ENCODE measurements at places on chromosomes 4 and X.

DNA sequence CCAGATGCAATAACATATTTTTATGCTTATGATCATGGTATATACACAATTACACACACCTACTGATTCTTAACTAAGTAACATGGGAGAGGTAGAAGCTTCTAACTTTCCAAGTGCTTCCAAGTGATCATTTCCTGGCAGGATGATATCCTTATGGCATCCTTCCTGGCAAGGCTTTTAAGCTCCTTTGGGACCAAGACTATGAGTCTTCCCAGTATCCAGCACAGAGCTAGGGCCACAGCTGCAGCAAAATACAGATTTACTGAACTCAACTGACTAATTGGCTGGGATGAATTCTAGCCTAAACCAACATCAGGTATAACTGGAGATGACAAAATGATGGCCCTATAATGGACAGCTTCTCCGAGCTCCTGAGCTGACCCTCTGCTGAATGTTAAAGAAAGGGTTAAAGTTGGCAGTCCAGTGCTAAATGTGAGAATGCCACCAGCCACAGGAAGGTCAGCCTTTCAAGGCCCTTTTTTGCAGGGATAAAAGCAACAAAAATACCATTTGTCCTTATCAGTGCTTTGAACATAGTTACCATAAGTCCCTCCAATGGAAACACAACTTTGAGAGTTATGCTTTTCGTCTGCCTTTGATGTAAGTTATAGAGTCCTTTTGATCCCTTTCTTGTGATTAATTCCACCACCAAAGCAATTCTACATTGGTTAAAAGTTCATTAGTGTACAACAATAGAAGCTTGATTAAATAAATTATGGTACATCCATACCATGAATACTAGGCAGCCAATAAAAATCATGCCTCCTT lies 73.4 kb downstream of the MGST2 start:
- no peak for DNase-seq

DNA sequence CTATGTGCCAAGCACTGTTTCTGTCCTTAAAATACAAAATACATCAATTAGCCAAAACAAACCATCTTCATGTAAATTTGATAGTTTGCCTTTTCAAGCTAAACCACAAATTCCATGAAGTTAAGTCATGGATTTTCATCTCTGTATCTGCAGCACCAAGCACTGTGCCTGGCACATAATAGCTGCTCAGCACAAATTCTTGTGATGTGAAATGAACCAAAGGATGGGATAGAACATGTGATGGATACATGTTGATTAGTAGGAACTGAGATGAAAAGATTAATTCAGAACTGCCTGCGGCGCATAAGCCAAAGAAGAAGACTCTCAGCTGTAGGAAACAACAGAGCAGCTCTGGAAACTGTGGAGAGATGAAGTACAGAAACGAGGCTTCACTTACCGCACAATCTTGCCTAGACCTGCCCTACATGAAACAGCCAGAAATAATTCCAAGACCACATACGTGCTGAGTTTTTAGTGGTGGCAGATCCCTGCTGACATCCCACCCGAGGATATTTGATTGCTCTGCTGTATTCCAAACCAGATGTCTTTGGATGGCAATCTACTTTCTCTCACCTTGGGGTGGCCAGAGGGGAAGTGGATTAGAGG lies 40.9 kb upstream of the DCLK2 start:
- no peak for DNase-seq

DNA sequence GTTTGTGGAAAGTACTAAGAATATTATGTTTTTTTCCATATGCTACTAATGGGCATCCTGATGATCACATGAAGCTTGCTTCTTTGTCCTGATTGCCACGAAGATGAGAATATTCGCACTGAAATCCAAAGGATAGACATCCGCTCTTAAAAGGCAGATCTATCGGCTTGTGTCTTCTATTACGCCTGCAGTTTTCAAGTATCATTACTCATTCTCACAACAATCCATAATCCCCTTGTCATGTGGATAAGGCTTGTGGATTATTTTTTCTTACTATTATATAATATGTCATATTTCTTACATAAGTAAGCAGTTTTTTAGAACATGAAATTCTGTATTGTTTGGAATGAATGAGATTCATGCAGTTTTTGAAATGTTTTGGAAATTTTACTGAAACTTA lies 62.8 kb downstream of the KCNIP4 start:
- DNase-seq: no peak

DNA sequence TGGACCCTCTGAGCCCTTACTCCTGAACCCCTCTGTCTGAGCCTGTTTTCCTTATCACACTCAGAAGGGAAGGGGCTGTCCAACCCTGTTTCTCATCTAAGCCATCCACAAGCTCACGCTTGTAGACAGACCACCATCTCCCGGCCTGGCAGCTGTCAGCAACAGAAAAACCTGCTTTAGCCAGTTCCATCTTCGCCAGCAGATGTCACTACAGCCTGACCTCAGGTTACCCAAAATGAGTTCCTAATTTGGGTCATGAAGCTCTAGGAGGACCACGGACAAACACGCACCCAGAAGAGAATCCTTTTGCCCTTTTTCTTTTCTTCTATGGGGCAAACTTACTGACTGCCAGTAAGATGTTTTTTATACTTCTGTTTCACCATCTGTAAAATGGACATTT lies 445.4 kb downstream of the BCOR start:
- no peak for DNase-seq

GRCh38 chrX:48667509-48667908 lies 16.1 kb upstream of the WAS start:
- no peak for DNase-seq

DNA sequence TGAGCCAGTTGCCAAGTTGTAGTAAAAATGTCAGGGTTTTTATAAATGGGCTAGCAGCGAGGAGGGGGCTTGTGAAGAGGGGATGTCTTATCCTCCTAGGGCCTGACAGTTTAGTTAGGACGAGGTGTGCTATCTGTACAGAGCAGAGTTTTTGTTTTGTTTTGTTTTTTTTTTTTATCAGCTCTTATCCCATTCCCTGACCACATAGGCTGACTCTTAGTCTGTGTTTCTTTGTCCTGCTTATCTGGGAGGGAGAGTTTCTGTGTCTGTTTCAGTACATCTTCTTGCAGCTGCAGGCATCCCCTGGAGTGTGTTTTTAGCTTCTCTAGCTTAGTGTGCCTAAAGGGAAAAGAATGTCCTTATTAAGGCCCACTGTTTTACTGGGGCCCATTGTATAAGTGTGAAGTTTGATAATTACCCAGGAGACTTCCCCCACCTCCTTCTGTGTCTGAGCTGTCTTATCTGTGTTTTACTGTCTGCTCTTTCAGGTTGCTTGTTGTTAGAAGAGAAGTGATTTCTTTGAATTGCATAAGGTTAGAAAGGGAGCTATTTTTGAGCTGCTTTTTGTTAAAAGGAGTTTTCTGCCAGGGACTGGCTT lies 32.0 kb downstream of the PAGE2 start:
- DNase-seq: no peak

GRCh38 chr4:152588869-152589268 lies 53.0 kb upstream of the FBXW7 start:
- no peak for DNase-seq

GRCh38 chr4:100424376-100424775 lies 93.4 kb downstream of the EMCN start:
- no peak for DNase-seq

DNA sequence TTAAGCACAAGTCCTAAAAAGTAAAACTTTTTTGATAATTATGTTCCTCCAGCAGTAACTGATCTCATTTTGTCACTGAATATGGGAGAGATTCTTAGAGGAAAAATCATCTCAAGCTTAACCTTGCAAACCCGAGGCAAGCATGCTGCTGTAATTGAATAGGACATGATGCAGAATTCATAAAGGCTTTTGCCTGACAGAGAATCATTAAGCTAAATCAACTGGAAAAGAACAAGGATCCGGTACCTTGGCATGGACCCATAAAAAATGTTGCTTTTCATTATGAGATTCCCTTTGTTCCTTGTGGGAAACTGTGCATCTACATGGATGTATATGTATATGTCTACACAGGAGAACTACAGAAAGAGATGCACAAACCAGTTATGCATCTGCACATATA lies 149.1 kb downstream of the PAPSS1 start:
- no peak for DNase-seq

- no peak for DNase-seq
Measured at GRCh38 chr4:19213388-19213787, 1038.3 kb upstream of the SLIT2 start.

DNA sequence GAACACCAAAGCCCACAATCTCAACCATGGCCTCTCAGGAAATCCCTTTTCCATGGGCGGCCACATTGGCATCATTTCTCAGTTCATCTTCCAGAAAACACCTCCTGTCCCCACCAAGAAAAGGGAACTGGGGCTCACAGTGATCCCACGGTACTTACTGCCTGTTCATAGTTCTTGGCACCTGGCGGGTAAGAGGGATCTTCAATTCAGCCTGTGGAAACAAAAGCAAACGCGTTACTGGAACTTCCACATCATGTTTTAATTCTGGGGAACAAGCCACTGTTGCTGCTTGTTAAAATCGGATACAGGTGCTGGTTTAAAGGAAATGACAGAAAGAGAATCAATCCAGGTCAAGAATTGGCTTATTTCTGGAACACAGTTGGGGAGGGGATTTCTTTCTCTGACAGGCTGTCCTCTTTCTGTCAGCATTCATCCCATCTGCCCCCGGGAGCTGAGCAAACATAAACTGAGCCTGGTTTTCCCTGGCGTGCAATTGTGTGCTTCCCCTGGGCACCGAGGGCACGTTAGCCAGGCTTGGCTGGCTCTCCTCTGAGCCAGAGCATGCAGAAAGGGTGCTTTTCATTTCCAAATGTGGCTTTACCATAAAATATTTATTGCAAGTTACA lies 16.8 kb downstream of the CLNK start:
- DNase-seq: no peak

GRCh38 chr4:41380511-41381157 lies 123.9 kb downstream of the UCHL1 start:
- DNase-seq: no peak

GRCh38 chrX:119465555-119465954 lies 2.7 kb upstream of the SLC25A5 start:
- DNase-seq: no peak

- DNase-seq: no peak
Measured at GRCh38 chr4:18398661-18399060, 377.1 kb upstream of the LCORL start.

All from effector memory CD4-positive, alpha-beta T cell (primary cell).